ENCODE measurements at places on chromosomes 3 and 15.

DNA sequence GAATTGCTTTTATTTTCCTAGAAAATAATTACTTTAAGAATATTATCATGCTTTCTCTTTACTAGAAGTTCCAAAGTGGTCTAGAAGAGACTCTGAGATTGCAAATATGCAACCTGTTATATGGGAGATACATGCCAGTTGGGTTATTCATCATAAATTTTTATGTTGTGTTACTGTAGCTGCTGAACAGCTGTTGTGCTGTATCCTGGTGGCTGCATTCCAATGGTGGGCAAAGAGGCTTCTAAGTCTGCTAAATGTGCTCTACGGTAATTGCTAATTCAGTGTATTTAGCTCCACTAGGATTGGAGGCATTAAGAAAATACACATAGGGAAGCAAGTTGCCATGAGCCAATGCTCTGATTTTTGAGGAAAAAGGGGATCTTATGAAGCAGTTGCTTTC, 409.0 kb downstream of the TUSC7 start:
- H3K27me3 ChIP-seq: no peaks in the 10 kb centered on the region
- no peak overlapping the region for H3K27ac ChIP-seq
- H3K4me1 ChIP-seq: peaks cover 3% of the 10 kb centered on the region
- H3K4me3 ChIP-seq: no peak overlapping the region

DNA sequence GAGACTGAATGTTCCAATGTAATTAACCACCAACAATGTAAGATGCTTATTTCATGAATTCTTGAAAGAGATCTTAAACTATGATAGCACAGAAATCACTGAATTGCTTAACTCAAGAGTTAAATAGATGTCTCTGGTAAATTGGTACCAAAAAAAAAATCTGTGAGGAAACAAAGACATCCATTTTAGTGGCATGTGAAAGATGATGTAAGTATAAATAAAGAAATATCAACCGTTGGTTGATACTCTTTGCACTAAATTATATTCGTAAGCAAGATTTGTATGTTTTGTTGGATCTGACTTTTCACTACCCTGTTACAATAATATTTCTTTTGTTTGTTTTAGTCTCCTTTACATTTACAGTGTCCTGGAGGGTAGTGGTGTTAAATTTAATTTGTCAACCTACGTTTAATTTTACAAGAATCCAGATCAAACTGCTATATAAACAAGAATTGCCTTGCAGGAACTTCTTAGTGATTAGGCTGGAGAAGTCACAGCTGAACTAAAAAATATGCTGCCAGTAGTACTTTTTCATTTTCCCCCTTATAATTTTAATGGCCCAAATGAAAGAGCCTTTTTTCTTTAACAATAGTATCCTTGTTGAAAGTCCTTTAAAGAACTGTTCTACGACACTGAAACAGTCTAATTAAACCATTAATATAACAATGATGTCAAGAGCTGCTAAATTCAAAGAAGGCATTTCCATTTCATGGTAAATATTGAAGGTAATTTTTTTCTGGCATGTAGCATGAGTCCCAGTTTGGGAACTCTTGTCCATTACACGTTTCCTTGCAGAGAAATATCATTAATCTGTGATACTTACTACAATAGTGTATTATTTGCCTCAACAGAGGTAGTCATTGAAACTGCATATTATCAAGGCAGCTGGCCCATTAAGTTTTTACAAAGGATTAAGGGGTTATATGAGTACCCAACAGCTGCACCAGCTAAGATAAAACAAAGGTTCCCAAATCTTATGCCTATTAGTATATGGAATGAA, 109.6 kb upstream of the PHLDB2 start:
- no peaks in the 10 kb centered on the region for H3K36me3 ChIP-seq
- no peak overlapping the region for H3K4me3 ChIP-seq
- H3K4me1 ChIP-seq: no peaks in the 10 kb centered on the region

DNA sequence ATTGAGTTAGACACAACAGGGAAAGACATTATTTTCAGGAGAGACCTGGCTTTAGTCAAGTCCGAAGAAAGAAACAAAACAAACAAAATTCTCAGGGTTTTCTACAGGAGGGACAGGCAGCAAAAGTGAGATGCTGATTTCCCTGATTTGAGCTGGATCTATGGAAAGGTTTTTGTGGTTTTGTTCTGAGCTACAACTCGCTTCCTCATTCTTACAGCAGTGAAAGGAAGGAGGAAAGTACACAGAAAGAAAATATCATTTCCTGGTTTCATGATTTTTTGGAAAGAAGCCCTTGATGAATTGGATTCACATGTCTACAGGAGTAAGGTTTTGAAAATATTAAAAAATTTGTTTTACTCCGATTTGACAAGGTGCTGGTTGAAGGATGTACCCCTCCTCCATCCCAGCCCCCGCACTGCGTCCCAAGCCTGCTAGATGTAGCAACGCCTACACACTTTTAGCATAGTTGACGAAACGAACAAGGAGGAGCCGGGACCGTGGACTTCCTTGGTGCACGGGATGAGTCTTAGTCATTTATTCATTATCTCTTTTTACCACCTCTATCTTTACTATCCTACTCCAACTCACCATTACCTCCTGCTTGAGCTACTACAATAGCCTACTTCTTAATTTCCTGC, 10.8 kb downstream of the PRICKLE2 start:
- no peak for DNase-seq
- no peak overlapping the region for H3K27ac ChIP-seq
- H3K36me3 ChIP-seq: no peaks in the 10 kb centered on the region

GRCh38 chr3:77271711-77272110, 231.8 kb downstream of the ROBO2 start:
- no peak overlapping the region for H3K4me3 ChIP-seq
- no peaks in the 10 kb centered on the region for H3K36me3 ChIP-seq
- no peak overlapping the region for H3K27ac ChIP-seq
- no peaks in the 10 kb centered on the region for H3K4me1 ChIP-seq
- DNase-seq: no peak

- no peaks in the 10 kb centered on the region for H3K4me1 ChIP-seq
- H3K4me3 ChIP-seq: no peak overlapping the region
- no peak for DNase-seq
Measured at GRCh38 chr3:26438981-26439884, 183.3 kb upstream of the LRRC3B start.

GRCh38 chr3:53044711-53045517, 959 bp downstream of the SFMBT1 start:
- H3K4me3 ChIP-seq: peak overlapping the region; percentile 56
- H3K27me3 ChIP-seq: peaks cover 5% of the 10 kb centered on the region
- no peaks in the 10 kb centered on the region for H3K4me1 ChIP-seq
- DNase-seq: peak; percentile 34

GRCh38 chr3:162998205-162998604, 1501.6 kb downstream of the OTOL1 start:
- no peaks in the 10 kb centered on the region for H3K27me3 ChIP-seq
- no peaks in the 10 kb centered on the region for H3K36me3 ChIP-seq
- H3K27ac ChIP-seq: no peak overlapping the region
- DNase-seq: no peak
- H3K4me3 ChIP-seq: no peak overlapping the region
- H3K4me1 ChIP-seq: no peaks in the 10 kb centered on the region

DNA sequence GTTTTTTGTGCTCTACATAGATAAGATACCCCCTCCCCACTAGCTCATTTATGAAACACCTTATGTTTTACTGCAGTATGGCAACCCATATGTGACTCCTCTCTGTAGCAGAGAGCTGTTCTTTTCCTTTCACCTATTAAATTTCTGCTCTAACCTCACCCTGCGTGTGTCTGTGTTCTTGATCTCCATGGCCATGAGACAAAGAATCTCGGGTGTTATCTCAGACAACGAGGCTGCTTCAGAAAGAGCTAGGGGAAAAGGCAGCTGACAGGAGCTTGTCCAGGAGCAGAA, 18.0 kb downstream of the CCR8 start:
- H3K4me3 ChIP-seq: no peak overlapping the region
- H3K36me3 ChIP-seq: no peaks in the 10 kb centered on the region
- no peak for DNase-seq
- H3K4me1 ChIP-seq: peaks cover 4% of the 10 kb centered on the region
- H3K27ac ChIP-seq: no peak overlapping the region

DNA sequence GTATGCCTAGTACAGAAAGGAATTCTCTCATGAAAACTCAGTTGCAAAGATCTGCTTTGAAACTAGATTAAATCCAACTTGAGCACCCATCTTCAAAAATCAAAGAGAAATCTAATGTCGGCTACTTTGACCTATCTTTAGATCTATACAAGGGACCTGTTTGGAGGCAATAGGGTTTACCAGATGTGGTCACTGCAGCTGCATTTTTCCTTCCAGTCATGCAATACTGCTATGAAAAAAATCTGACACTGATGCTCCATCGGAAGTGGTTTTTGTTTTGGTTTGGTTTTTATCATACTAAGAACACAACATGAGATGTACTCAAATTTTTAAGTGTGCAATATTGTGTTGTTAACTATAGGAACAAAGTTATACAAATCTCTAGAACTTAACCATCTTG, 169.5 kb downstream of the BCHE start:
- no peak for DNase-seq
- no peaks in the 10 kb centered on the region for H3K4me1 ChIP-seq
- H3K27me3 ChIP-seq: no peaks in the 10 kb centered on the region
- no peak overlapping the region for H3K4me3 ChIP-seq
- no peaks in the 10 kb centered on the region for H3K36me3 ChIP-seq

DNA sequence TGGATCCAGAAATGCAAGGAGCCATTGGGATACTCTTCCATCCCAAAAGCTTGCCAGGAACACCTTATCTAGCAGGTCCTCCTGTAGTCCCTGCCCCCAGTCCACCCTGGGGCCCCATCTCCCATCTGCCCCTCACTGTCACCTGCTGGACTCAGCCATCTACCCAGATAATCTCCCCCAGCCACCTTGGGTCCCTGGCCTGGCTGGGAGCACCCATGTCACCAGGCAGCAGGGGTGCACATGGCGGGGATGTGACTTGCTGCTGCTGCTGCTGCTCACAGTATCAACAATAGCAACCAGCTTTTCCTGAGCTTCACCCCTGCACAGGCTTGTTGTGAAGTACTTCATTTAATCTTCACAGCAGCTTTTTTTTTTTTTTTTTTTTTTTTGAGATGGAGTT, 12.6 kb downstream of the PTH1R start:
- no peaks in the 10 kb centered on the region for H3K36me3 ChIP-seq
- peaks cover 5% of the 10 kb centered on the region for H3K4me1 ChIP-seq
- DNase-seq: no peak
- H3K27me3 ChIP-seq: no peaks in the 10 kb centered on the region

- H3K4me1 ChIP-seq: peaks cover 5% of the 10 kb centered on the region
- H3K4me3 ChIP-seq: no peak overlapping the region
- H3K27ac ChIP-seq: no peak overlapping the region
- DNase-seq: no peak
- no peaks in the 10 kb centered on the region for H3K36me3 ChIP-seq
- no peaks in the 10 kb centered on the region for H3K27me3 ChIP-seq
Measured at GRCh38 chr3:43432462-43432861, 146.1 kb downstream of the SNRK start.

GRCh38 chr15:93072411-93073394, 16.3 kb downstream of the RGMA start:
- no peaks in the 10 kb centered on the region for H3K36me3 ChIP-seq
- peak overlapping the region; percentile 82 for H3K4me3 ChIP-seq
- DNase-seq: peak; percentile 79
- no peaks in the 10 kb centered on the region for H3K27me3 ChIP-seq
- H3K4me1 ChIP-seq: peaks cover 10% of the 10 kb centered on the region

GRCh38 chr3:132624790-132625189, 27.7 kb downstream of the ACKR4 start:
- no peaks in the 10 kb centered on the region for H3K36me3 ChIP-seq
- no peaks in the 10 kb centered on the region for H3K4me1 ChIP-seq
- H3K4me3 ChIP-seq: no peak overlapping the region
- DNase-seq: peak; percentile 37
- H3K27me3 ChIP-seq: no peaks in the 10 kb centered on the region
- no peak overlapping the region for H3K27ac ChIP-seq

DNA sequence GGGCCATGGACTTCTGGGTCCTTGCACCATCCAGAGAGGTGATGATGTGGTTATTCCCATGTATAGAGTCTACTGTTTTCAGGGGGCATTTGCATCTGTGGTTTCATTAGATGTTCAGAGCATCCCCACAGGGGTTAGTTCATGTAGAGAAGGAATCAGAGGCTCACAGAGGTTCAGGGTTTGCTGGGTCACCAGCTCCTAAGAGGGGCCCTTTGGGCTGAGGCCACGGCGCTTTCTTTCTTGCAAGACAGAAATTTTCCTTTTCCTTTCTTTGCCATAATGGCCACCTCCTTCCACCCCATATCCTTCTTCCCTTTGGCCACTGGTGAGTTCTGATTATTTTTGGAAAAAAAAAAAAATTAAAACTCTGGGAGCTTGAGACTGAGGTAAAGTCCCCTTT, 62.3 kb downstream of the APBA2 start:
- H3K4me1 ChIP-seq: no peaks in the 10 kb centered on the region
- no peak overlapping the region for H3K4me3 ChIP-seq
- no peak for DNase-seq
- no peak overlapping the region for H3K27ac ChIP-seq
- H3K36me3 ChIP-seq: no peaks in the 10 kb centered on the region

- no peaks in the 10 kb centered on the region for H3K36me3 ChIP-seq
- no peaks in the 10 kb centered on the region for H3K4me1 ChIP-seq
Measured at GRCh38 chr3:190294030-190294429, 28.2 kb downstream of the CLDN1 start.

DNA sequence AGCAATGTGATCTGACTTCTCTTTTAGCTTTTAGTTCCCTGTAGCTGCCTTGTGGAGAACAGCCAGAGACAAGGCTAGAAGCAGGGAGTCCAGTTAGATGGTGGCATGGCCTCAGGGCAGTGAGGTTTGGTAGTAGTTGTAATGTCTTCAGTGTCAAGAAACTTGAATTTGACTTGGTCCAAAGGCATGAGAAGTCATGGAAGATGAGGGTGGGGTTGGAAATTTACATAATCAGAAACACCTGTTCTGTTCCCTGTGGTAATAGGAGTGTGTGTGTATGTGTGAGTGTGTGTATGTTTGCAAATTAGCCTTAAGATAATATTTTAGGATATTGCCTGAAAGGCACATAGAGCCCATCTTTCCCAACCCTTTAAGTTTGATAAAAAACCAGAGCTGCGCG, 55.2 kb upstream of the GCNT3 start:
- no peaks in the 10 kb centered on the region for H3K27me3 ChIP-seq
- DNase-seq: no peak
- H3K4me1 ChIP-seq: no peaks in the 10 kb centered on the region
- H3K27ac ChIP-seq: no peak overlapping the region
- no peaks in the 10 kb centered on the region for H3K36me3 ChIP-seq
- no peak overlapping the region for H3K4me3 ChIP-seq

GRCh38 chr3:140856905-140857304, 84.7 kb upstream of the SLC25A36 start:
- H3K27me3 ChIP-seq: no peaks in the 10 kb centered on the region
- H3K27ac ChIP-seq: no peak overlapping the region
- DNase-seq: peak; percentile 83
- H3K36me3 ChIP-seq: no peaks in the 10 kb centered on the region

DNA sequence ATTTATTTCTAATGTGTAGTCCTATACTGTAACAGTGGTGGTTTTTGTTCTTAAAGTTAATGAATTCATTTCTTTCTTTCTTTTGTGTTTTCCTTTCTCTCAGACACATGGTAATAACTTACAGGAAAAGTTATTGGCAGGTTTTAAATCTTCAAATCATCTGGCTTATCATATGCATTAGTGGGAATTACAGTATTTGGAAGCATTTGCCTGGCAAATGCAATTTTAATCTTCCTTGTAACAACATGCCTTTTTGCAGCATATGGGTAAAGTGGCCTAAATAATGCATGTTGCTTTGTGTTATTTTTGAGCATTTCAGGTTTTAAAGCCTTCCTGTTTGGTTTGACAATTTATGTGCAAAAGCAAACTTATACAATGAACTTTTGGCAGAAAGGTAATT, 66.8 kb downstream of the GALK2 start:
- no peak overlapping the region for H3K4me3 ChIP-seq
- no peak for DNase-seq
- no peaks in the 10 kb centered on the region for H3K4me1 ChIP-seq
- no peak overlapping the region for H3K27ac ChIP-seq
- no peaks in the 10 kb centered on the region for H3K27me3 ChIP-seq

All from mesendoderm (in vitro differentiated cells).